Cerebellar nuclear complex (tissue), 1 donor: ENCODE measurements at places on chromosomes 4 and X.

DNA sequence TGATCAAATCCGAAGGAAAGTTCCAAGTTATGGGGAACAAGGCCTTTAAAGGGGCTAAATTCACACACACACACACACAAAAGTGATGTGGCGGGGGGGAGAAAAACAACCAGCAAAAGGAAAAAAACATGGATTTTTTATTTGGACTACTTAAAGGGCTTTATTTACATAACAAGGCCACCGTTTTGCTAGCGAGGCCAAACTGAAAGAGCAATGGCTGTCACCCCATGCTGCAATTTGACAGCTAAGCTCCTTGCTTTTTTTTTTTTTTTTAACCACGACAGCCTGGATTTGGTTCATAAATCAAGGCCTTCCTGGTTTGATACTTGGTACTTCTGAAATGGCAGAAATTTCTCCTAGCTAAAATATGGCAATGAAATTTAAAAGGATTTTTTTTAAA is 99.6 kb upstream of the PTCHD1 start:
- DNase-seq, result no peak

DNA sequence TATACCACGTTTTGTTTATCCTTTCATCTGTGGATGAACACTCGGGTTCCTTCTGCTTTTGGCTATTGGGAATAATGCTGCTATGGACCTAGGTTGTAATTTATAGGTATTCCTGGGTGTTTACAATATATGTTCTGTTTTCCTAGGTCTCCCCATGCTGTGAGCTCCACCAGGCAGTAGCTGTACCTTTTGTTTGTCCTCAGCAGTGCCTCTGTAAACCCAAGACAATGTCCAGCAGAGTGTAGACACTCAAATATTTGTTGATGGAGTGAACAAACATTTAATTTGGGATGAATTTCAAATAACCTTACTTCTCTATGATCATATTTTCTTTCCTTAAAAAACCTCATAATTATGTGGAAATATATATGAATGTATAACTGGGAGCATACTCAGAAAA is 259.5 kb upstream of the BOD1L1 start:
- no peak for DNase-seq

GRCh38 chrX:85544609-85545008 is 165.1 kb upstream of the POF1B start:
- no peak for DNase-seq

DNA sequence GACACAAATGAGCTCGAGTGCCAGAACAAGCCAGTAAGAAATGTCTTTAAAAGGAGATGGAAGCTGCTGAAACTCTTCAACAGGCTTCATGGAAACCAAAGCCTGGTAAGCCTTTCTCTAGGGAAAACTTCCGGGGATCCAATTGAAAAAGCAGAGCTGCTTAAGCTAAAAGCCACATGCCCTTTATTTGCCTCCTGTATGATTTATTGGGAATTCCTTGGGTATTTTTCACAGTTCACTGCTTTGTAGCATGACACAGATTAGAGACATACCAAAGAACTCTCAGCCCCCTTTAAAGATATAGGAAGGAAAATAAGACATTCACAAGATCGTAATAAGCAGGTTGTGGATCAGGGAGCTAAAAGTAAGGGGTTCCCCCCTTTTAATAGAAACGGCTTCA is 6.5 kb upstream of the ARHGAP6 start:
- DNase-seq, result no peak

DNA sequence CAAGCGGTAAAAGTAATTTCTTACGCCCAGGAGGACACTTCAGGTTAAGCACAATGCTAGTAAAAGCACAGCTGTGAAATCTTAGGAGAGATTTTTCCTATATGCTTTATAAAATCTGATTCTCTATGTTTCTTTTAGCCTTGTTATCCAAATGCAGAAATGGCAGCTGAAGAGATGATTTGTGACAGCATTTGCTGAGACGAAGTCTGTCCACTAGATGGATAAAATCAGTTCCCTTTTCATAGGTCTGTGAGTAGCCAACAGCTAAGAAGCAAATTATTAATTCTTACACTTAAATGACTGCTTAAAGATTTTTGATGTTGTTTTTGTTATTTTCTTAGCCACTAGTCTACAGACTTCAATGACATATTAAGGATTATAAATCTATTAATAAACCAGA is 5.3 kb downstream of the GPM6A start:
- no peak for DNase-seq

- DNase-seq, result no peak
Observed at GRCh38 chrX:9440116-9440844, 24.6 kb upstream of the TBL1X start.

GRCh38 chrX:133774807-133775206 is 210.6 kb downstream of the GPC3 start:
- no peak for DNase-seq

GRCh38 chr4:182827954-182828353 is 89.2 kb downstream of the DCTD start:
- DNase-seq, result no peak

DNA sequence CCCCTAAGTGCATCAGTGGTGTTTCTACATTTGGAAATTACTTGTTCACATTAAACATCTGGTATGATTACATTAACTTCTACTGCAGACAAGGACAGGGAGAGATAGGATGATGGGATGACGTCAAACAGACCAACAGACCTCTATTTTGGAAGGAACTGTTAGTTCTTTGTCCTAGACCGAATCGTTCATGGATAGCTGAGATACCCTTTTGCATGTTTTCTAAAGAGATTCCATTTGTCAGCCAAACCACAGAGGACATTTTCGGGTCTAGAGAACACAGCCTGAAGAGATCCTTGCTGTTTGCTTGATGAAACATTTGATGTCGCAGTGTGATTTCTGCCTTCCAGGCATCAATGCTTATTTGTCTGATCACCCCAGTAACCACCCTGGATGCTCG is 27.7 kb downstream of the CHST7 start:
- no peak for DNase-seq

DNA sequence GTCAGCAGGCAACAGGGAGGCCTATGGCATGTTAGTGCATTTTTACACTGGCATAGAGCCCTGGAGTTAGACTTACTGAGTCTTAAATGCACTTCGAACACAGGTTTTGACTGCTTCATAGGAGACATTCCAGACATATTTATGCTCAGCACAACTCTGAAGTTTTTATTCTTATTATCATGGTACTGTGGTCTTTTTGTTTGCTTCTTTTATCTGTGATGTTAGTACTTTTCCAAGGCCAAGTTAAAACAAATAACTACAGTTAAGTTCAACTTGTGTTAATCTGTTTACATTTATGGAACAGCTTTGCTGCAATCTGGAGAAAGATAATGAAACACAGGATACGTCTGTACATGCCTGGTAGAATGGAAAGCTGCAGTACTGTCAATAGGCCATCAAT is 76.5 kb downstream of the COL4A5 start:
- no peak for DNase-seq

DNA sequence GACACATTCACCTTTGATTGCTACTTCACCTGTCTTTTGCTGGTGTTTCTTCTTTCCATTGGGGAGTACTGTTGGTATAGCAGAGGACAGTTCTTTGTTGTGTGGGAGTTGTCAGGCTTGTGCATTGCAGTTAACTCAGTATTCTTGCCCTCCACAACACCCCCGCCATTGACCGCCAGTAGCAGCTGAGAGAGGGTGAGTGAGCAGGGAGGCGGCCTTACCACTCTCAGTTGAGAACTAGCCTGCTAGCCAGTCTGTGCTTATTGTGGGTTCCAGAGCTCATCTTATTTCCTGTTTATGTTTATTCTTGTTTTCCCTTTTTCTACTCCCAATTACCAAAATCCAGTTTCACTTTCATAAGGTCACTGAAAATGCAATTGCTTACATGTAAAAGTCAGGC is 52.2 kb downstream of the STIM2 start:
- no peak for DNase-seq

GRCh38 chr4:161498155-161498554 is 665.6 kb downstream of the FSTL5 start:
- no peak for DNase-seq
